ENCODE measurements at places on chromosomes 7 and 10.

GRCh38 chr7:81430761-81431160 is 339.1 kb downstream of the HGF start:
- no peak for DNase-seq

DNA sequence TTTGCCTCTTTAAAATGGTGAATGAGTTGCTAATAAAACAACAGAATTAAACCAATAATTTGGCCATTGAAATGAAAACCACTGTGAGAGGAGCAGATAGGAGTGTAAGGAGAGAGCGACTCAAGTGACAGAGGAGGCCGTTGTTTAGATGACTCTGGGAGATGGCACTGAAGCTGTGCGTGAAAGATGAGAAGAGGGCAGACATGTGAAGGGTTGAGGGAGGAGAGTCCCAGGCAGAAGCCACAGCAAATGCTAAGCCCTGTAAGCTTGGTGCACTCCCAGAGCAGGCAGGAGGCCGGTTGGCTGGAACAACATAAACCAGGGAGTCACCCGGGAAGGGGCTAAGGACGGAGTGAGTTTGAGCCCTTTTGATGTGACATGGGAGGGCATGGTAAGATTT is 814 bp upstream of the OPALIN start:
- no peak for DNase-seq

DNA sequence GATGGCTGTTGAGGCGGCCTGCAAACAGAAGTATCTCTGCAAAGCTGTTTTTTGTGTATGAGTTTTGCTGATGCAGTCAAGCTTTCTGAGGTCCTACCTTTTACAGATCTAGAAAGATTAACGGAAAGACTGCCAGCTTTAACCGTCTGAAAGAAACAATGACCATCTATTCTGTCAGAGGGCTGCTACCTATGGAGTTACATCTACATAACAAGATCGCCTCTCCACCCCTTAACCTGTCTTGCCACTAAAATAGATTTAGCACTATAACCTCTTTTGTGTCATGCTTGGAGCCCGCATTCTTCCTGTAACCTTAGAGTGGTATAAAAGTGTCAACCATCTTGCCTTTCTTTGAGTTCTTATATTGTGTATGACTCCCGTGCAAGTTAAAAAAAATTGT is 291.2 kb downstream of the POM121L12 start:
- DNase-seq = no peak

- no peak for DNase-seq
Observed at GRCh38 chr7:106486331-106486730, 174.6 kb downstream of the CCDC71L start.

GRCh38 chr10:82358486-82359099 is 483.6 kb downstream of the NRG3 start:
- DNase-seq = no peak

- DNase-seq = no peak
Observed at GRCh38 chr10:93166134-93166533, 92.4 kb downstream of the CYP26A1 start.

- DNase-seq = no peak
Observed at GRCh38 chr7:121832347-121832746, 40.6 kb upstream of the PTPRZ1 start.

- no peak for DNase-seq
Observed at GRCh38 chr7:70810558-70811139, 321.3 kb upstream of the GALNT17 start.

- DNase-seq = no peak
Observed at GRCh38 chr7:48130658-48131108, 40.6 kb upstream of the ABCA13 start.

DNA sequence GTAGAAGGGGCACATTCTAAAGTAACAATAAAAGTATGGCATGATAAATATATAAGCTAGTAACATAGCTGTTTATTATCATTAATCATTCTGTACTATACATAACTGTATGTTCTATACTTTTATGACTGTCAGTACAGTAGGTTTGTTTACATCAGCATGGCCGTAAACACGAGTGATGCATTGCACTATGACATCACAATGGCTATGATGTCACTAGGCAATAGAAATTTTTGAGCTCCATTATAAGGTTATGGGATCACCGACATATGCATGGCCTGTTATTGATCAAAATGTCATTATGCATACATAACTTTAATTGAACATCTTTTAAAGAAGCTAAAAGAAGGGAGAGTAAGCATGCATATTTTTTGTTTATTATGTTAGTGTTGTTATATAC is 200.1 kb upstream of the SHH start:
- DNase-seq = no peak

DNA sequence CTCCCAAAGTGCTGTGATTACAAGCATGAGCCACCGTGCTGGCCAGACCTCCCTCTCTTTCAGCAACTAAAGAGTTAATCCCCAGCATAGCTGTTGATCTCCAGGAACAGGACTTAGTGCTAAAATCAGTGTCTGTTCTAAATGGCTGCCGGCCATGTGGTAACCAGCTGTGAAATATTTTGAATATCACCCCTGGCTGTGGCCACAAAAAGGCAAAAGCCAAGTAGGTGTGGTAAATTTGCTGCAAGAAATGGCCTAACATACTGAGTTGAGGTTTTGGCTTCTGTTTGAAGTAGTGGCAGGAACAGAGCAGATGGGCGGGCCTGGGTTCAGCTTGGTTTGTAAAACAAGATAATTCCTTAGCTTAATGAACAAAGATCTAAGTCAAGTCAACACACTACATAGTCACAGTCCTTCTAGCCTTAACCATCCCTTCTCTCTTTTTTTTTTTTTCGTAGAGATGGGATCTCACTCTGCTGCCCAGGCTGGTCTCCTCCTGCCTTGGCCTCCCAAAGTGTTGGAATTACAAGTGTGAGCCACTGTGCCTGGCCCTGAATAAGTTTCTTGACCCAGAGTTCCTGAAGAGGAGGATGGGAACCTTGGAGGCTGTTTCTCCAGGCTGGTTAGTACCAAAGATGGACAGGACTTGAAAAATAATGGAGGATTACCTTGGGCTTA is 22.7 kb upstream of the AGFG2 start:
- DNase-seq = peak; percentile 26

- no peak for DNase-seq
Observed at GRCh38 chr7:99497766-99498545, 2.1 kb downstream of the ZNF394 start.

- peak; percentile 56 for DNase-seq
Observed at GRCh38 chr7:5689118-5689517, 92.3 kb downstream of the RNF216 start.

GRCh38 chr10:101848408-101848807 is 4.8 kb upstream of the KCNIP2 start:
- DNase-seq = no peak

- no peak for DNase-seq
Observed at GRCh38 chr10:67487906-67488619, 207.9 kb downstream of the CTNNA3 start.

GRCh38 chr7:91910171-91910570 is 29.7 kb upstream of the MTERF1 start:
- no peak for DNase-seq

- no peak for DNase-seq
Observed at GRCh38 chr10:103466734-103467133, 8.0 kb upstream of the CALHM1 start.

DNA sequence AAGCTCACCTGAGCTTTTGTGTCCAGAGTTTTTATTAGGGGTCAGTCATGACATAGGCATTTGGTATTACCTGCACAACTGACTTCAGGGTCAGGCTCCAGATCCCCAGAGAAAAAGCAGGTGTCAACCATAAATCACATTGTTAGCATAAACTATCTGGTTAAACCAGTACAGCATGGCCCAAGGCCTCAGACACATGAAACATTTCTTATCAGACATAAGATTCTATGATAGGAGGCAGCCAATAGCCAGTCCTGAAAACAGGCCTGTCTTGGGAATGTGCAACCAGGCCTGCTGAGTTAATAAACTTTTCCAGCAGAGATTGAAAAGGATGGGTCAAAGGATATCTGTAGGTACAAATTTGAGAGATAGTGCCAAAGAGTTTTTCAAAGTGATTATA is 116.1 kb downstream of the TPST1 start:
- no peak for DNase-seq

GRCh38 chr7:157596881-157597280 is 260.1 kb downstream of the DNAJB6 start:
- DNase-seq = no peak

DNA sequence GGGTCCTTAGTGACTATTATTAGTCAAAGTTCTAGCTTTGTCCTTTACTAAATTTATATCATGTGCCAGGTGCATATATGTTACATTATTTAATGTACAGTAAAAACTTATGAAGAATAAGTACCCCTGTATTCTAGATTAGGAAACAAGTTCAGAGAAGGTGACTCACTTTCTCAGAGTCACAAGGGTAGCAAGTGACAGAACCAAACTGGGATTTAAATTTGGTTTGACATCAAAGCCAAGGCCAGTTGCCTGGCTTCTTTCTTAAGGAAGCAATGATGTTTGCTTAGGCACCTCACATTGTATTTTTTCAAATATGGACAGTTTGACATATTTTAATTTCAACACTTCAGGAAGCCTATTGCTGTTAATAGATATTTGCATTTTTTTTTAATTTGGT is 2.5 kb downstream of the LSM8 start:
- no peak for DNase-seq

DNA sequence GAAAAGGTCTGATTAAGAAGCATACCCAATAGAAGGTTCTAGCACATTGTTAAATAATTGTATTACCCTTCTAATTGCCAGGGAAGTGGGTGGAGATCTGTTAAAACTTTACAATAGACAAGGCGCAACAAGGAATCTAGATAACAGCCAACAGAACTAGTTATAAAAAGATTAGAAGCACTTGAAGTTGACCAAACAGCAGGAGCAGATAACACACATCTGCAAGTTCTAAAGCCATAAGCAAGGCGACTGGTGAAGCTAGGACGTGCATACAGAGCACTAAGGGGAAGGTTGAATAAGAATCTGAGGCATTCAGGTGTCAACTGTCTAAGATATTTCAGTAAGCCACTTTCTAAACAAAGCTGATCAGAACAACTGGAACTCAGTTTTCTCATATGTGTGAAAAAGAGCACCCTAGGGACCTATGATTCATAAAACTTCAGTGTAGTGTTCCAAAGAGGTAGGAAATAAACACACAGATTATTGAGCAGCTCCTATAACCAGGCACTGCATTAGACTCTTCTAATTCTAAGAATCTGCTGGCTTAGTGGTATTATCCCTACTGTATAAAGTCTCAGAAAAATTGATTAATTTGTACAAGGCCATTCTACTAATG is 111.2 kb downstream of the SAMD9 start:
- DNase-seq = no peak

DNA sequence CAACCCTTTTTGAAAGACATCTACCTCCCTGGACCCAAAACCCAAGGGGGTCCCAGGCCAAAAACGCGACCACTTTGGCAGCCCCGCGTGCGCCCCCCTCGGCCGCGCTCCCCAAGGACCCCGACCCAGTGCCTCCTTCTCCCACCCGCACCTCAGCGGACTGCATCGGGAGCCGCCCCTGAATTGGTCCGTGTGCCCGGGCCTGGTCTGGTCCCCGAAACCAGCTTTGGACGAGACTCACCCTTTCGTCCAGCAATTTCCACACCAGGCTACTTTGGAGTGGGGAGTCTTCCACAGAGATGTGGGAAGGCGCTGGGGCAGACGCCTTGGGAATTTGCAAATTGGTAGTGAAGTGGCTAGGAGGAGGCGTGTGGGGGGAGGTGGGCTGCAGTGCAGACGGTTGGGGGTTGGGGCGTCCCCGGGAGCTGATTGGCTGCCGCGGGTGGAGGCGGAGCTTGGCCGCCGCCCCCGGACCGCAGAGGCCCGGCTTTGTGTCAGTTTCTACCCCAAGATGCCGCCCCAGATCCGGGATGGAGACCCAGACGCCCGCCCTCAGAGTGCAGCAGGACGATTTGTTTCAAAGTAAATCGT is 16.9 kb downstream of the TCAF1 start:
- no peak for DNase-seq

DNA sequence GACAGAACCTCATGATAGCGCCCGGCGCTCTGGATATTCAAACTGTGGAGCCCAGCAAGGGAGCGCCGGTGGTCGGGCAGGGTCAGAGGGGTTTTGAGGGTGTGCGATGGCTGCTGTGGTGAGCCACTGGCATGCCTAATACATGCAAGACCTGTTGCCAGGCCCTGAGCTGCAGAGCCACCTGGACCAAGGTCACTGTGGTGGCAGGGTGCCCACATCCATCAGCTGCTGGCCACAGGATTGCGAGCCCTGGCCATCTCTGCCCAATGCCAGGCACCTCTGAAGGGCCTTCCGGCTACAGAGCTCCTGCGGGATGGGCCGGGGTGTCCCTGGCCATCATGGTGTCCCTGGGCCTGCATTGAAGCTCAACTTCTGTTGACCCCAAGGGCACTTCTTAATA is 123.0 kb upstream of the TNRC18 start:
- DNase-seq = no peak

- DNase-seq = no peak
Observed at GRCh38 chr7:44311561-44312495, 13.6 kb downstream of the CAMK2B start.

GRCh38 chr10:1475098-1475591 is 262.2 kb downstream of the ADARB2 start:
- DNase-seq = no peak

GRCh38 chr10:71468363-71469094 is 71.8 kb downstream of the CDH23 start:
- no peak for DNase-seq

DNA sequence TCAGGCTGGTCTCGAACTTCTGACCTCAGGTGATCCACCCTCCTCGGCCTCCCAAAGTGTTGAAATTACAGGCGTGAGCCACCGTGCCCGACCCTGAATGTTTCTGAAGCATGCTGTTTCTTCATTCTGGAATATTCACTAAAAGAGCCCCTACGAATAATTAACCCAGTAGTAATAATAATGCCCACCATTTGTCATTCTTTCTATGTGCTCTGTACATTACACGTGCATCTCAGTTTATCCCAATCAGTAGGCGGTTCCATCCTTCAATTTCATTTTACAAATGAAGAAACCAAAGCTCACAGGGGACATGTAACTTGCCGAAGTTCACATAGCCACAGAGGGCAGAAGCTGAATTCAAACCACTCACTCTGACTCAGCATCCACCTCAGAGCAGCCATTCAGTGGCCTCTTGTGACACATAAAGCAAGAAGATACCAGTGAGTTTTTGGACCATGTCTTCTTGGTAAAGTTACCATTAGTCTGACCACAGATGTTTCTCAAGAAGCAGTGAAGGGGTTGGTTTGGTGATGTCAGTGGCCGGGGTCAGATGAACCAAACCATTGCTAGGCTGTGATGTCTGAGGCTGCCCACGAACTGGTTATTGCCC is 71.9 kb upstream of the DUSP5 start:
- no peak for DNase-seq

- no peak for DNase-seq
Observed at GRCh38 chr7:77980087-77980713, 181.6 kb downstream of the PHTF2 start.

GRCh38 chr10:6083523-6084475 is 5.0 kb upstream of the RBM17 start:
- DNase-seq = no peak

GRCh38 chr7:27933671-27934565 is 194.0 kb downstream of the TAX1BP1 start:
- no peak for DNase-seq

GRCh38 chr10:50362547-50363125 is 111.3 kb upstream of the ASAH2 start:
- no peak for DNase-seq

GRCh38 chr7:112798274-112799159 is 8.3 kb upstream of the TMEM168 start:
- no peak for DNase-seq

Measured in T-helper 17 cell (primary cell).